ENCODE measurements at places on chromosomes 13 and 19.

- no peak for DNase-seq
These were observed 48.1 kb upstream of the PCDH9 start for GRCh38 chr13:67278235-67278634.

DNA sequence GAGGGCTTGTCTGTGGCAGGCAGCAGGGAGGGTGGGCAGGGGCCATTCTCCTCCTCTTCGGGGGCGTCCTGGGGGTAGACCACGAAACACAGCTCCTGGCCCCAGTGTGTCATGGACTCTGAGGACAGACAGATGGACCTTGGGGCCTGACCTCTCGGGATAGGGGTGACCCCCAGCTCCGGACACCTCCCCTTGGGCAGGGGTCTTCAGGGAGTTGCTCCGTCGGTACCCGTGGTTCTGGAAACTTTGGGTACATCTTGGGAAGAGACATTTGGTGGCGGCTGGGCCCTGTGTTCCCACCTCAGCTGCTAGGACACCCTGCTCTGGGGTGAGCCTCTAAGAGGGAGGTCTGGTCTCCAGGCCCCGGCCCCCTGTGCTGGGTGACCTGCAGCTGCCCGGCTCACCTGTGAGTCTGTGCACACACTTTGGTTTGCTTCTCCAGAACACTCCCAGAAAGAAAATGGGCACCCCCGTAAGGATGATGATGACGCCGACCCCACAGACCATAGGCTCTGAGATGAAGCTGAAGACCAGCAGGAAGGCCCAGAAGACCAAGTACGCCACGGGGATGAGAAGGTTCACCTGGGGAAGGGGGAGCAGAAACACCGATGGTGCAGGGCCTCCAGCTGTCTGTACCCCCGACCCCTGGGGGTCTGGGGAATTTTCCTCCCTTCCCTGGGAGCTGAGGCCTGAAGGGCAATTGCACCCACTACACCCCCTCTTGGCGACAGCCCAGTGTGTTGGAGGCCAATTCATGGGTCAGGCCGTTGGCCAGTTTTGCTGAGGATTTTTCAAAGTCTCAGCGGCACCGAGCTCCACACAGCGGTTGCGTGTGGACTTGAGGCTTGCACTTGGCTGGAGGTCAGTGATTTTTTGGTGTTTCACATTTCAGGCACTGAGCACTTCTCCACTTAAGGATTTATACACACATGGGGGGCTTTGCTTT is 15.0 kb downstream of the LRP3 start:
- no peak for DNase-seq

GRCh38 chr19:49107625-49108459 is 6.3 kb upstream of the LIN7B start:
- no peak for DNase-seq

DNA sequence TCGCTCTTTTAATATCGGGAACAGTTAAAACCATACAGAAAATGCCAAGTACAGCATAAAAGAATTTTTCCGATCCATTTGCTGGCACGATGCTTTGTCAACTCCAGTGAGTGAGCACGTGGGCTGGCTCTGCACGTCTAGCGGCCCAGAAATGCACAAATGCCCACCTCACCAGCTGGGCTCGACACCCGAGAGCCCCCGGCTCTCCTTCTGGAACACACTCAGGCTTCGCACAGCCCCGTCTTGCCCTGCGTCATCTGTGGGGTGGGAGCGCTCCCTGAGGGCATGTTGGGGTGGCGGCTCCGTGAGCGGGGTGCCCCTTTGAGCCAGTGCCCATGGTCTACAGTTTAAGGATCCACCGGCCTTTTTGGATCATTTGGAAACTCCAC is 24.5 kb downstream of the ATP4B start:
- no peak for DNase-seq

- DNase-seq = peak; percentile 32
These were observed 825 bp downstream of the GMIP start for GRCh38 chr19:19642506-19643157.

DNA sequence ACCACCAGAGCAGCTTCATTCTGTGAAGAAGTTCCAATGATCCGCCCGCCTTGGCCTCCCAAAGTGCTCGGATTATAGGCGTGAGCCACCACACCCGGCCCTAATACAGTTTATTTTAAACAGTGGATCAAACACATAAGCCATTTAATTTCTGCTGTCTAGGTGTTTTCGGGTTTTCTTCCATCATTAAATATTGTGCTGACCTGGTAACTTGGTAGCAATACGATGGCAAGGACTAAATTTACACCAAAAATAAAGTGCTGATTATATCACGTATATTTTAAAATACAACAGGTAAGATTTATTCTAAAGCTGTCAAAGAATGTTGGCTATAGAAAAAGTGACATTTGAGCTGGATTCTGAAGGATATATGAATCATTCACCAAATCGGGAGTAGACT is 1.3 kb downstream of the MED4 start:
- no peak for DNase-seq

DNA sequence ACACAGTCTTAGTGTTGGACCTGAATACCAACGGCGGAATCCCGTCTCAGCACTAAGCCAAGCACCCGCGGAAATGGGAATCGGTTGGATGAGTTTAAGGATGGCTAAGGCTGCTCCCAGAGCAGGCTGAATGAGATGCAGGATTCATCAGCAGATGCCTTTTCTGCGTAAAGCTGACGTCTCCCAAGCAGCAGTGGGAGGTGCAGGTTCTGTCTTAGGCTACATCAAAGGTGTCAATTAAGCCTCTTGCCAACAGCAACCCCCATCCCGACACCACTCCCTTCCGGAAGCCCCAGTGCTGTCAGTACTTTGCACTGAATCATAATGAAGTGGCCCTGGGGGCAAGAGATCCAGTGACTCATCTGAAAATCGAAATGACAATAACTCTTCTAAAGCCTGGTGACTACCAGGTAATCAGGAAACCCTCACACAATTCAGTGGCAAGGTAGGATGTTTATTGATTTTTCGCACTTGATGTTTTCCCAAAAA is 275.6 kb downstream of the DCLK1 start:
- DNase-seq = no peak

DNA sequence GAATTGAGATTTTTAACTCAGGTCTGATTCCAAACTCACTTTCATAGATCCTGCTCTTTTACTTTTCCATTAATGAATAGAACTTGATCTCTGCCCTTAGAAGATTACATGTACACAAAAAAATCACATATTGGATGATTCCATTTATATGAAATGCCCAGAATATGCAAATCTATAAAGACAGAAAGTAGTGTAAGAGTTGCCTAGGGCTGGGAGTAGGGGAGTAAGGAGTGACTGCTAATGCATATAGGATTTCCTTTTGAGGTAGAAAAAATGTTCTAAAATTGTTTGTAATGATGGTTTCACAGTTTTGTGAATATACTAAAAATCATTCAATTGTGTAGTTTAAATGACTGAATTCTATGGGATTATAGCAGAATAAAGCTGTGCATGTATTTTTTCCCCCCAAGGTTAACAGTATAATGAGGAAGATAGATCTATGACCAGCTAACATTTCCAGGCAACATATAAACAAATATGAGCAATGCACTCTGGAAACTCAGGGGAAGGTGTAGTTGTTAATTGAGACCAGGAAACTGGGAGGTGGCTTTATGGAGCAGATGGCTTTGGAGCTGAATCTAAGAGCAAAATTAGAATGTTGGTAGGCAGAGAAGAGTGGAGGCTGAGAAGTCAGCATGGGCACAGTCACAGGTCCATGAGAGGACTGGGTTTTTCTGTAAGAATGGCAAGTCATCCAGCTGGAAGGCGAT is 41.4 kb downstream of the LACC1 start:
- no peak for DNase-seq

DNA sequence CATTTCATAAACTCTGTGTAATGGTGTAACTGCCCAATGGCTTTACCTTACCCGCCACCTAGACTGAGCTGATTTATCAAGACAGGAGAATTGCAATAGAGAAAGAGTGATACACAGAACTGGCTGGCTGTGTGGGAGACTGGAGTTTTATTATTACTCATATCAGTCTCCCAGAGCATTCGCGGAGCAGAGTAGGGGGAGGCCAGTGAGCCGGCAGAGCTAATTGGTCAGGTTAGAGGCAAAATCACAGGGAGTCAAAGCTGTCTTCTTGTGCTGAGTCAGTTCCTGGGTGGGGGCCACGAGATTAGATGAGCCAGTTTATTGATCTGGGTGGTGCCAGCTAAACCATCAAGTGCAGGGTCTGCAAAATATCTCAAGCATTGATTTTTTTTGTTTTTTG is 23.4 kb upstream of the SLITRK1 start:
- no peak for DNase-seq

- no peak for DNase-seq
These were observed 11.3 kb downstream of the CACNG6 start for GRCh38 chr19:54002495-54003315.

DNA sequence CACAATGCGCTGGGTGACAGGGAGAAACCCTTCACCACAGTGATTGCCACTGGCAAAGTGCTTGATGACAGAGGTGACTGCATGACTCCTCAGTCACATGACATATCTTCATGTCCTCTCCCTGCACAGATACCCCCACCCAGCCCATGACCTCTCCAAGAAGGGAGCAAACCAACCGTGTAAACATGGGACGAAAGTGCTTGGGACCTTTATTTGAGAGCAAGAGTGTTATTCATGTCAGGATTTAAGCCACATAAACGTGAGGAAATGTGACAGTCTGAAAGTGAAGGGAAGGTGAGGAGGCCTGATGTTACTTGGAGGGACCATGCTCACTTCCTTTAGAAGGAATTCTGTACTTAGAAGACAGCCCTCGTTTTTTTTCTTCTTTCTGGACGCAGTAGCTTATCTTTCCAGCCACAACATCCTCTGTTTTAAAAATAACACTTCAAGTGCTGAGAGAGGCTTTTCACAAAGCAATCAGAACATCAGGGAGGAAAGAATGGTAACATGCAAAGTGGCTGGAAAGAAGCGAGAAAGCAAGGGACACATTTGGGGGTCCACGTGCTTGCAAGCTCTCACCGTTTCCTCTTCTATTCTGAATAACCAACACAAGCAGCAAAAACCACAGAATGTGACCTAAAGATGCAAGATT is 35.6 kb downstream of the EPS15L1 start:
- no peak for DNase-seq

DNA sequence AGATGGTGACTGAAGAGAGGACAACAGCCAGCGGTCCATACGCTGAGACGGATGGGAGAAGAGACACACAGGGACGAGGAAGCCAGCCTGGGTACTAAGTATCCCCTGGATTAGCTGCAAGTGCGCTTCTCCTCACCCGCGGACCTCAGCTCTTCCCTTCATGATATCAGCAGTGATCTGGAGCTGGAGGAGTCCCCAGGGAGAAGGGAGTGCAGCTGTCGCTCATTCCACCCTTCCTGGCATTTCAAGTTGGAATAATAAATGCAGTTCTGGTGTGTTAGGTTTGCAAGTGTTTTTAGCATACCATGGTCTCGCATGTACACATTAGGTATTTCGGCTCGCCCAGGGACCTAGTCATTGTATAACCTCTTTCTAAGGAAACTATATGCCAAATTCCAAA is 88.5 kb upstream of the C1QTNF9B start:
- no peak for DNase-seq

DNA sequence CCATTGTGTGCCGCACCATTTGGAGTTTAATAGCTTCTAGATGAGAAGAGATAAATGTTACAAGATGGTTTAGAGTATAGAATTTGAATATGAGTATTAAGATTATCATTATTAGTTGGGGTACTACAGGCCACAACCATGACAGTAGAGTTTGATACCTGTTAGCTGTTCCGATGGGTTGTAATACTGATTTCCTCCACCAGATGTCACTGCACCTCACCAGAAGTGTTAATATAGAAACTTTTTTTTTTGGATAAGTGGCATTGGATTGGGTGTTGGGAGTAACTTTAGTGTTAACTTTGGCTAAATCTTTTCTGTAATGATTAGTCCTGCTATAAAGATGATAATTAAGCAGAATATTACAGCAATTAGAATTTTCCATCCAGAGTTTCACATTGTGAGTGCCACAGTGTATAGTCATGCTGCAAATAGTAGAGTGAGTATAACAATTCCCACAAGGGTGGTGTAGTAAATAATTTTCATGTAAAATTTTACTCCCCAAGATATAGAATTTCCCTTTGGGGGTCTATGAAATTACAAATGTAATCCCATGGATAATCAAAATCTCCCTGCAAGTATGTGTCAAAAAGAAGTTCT is 56.3 kb downstream of the PSG3 start:
- DNase-seq = no peak

DNA sequence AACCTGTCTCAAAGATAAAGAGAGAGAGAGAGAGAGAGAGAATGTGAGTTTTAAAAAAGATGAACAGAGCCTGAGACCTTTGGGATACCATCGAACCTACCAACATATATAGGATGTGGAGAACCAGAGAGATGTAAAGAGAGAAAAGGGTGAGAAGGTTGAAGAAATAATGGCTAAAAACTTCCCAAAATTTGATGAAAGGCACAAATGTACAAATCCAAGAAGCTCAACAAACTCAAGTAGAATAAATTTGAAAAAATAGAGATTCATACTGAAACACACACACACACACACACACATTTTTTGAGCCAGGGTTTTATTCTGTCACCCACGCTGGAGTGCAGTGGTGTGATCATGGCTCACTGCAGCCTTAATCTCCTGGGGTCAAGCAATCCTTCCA is 16.3 kb downstream of the ZNF558 start:
- DNase-seq = no peak

- no peak for DNase-seq
These were observed 6.9 kb downstream of the DCLK1 start for GRCh38 chr13:36124236-36124822.

DNA sequence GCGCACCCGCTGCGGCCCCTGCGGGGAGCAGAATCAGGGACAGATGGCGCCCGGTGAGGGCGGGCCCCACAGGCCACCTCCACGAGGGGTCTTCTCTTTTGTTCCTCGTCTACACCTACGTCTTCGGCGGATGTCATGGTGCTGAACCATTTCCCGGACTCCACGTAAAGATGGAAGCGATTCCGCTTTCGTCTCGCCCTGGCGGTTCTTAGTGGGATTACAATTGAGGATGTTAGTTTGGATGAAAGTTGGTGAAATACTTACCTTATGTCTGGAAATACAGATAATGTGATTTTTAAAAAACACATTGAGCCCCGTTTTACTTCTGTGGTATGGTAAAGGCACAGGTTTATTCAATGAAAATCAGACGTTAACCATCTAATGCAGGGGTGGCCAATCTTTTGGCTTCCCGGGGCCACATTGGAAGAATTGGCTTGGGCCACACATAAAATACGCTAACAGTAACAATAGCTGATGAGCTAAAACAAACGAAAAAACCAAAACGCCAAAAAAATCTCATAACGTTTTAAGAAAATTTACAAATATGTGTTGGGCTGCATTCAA is 1.4 kb upstream of the ZMYM5 start:
- peak; percentile 65 for DNase-seq

All from activated T-helper 1 cell treated with anti-CD3 and anti-CD28 coated beads, Interleukin-12 subunit alpha, Interleukin-12 subunit beta, Interleukin-2, Interleukin-4 antibody, amounts not matched to agents 30 ng/mL and 10 ng/mL and 1 ng/mL, durations not matched to agents 14 hours and 24 hours and 36 hours (primary cell).